Activated T-helper 1 cell treated with anti-CD3 and anti-CD28 coated beads, Interleukin-2, amount 50 U/mL, for 16 hours (primary cell): ENCODE measurements at places on chromosomes 6 and 20.
A peak's percentile ranks its signal among the peaks of the same experiment; 100 is the strongest.

DNA sequence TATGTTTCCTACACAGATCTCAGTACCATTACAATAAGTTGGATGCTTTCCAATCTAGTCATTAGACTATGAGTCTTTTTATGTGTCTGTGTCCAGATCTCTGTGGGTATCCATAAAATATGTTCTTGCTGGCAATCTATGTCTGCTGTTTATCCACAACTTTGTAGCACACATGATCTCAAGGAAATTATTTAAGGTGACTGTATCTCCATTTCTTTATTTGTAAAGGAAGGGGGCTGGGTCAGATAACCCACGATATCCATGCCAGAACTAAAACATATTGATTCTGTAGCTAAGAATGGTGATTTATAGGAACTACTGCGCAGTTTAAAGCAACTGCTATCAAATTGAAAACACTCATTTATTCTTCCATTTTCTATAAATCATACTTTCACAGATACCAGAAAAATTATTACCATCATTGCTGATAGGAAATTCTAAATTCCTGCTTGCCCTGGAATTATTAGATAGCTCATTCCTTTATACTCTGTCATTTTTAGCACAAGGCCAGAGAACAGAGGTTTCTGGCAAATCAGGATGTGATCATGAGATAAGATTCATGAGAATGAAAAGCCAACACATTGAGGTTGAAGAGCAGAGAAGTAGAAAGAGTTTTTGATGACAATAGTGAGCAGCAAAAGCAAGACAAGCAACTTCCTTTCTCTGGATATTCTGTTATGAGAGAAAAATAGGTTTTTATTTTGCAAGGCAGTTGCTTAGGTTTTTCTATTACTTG lies 851.4 kb upstream of the CITED2 start:
- no peak for DNase-seq

DNA sequence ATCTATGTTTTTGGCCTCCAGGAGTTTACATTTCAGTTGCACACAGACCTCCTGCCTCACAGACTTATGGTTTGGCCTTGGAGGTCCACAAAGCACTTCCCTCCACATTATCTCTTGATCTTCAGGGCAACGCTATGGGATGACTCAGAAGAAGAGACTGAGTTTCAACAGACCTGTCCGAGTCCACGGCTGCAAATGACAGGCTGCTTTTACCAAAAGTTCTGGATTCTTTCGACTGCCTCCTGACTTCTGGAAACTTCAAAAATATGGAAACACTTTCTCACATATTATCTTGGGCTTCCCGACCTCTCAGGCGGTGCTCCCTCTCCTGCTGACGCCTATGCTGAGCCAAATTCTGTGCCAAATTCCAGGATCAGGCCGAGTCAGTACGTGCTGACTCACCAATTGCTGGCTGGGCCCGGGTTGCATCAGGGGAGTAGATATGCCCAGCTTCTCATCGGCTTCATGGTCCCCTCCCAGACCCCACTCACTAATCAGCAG lies 190.2 kb downstream of the BMP7 start:
- no peak for DNase-seq

- DNase-seq = no peak
Measured at GRCh38 chr6:44094403-44095242, 32.6 kb downstream of the MRPL14 start.

DNA sequence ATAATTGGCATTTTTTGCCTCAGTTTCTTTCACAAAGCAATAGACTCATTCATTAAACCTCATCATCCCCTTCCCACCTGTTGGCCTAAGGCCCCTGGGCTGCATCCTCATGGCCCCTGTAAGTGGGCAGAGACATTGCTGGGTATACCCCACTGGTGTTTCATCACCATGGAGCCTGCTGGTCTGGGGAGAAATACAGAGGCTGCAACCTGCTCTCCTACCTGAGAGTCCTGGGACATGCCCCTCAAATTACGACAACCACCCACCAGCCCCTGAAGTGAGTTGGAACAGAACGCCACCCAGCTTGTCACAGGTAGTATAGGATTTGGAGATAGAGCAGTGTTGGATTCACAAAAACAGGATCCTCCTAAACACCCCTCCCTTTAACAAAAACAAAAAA lies 190.8 kb downstream of the ANKRD60 start:
- DNase-seq = no peak

- no peak for DNase-seq
Measured at GRCh38 chr6:112202639-112203341, 51.6 kb downstream of the LAMA4 start.

DNA sequence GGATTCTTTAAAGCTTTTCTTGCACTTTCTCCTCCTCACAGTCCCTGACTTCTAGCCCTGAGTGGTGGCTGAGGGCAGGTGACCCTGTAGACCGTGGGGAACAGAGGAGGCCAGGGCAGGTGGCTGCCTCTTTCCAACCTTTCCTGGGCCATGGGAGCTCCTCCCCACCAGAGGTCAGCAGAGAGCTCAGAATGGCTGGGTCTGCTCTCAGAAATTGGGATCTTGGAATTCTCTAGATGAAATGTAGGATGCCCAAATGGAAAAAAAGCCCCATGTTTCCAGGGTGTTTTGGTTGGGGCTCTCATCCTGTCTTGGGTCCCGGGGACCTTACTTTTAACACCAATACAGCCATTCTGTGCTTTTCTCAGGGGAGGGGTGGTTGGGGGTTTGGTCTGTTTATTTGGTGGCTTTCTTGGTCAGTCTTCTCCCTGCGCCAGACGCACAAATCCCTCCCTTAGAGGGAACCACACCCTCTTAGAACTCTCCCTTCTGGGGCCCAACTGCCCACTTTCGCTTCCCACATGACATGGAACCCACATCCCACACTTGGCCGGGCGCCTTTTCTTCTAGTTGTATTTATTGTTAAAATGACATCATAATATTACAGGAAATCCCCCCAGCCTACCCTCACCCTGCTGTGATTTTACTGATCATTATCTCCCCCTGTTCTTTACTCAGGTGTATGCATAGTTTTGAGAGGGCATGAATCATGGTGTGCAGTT lies 17.9 kb downstream of the GNAS start:
- no peak for DNase-seq

DNA sequence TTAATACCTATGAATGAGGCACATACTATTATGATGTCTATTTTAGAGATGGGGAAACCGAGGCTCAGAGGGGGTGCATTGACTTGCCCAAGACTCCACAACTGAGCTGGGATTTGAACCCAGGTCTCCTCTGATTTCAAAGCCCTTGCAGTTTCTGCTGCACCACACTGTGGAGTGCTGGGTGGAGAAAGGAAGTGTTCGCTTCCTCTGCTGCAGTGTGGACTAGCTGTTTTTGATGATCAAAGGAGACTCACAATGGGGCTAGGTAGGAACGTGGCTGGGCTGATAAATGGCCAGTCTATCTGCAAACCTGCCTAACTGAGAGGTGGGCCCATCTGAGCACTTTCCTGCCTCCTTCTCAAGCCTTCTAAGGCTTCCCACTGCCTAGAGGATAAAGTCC lies 87.2 kb downstream of the CD40 start:
- DNase-seq = no peak

- peak; percentile 6 for DNase-seq
Measured at GRCh38 chr6:17086469-17086868, 15.4 kb upstream of the STMND1 start.

DNA sequence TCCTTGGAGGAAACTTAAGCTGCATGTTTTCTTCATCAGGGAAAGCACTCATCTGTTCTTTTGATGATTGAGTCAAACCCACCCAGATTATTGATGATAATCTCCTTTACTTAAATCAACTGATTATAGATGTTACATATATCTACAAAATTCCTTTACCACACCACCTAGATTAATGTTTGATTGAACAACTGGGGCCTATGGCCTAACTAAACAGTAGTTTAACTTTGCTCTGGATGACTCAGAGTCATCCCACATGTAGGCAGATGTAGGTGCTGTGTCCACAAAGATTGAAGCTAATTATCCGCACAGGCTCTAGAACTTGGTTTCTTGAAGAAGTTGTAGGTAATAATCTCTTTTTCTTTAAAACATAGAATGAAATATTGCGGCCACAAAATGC lies 42.2 kb downstream of the PKIB start:
- no peak for DNase-seq

DNA sequence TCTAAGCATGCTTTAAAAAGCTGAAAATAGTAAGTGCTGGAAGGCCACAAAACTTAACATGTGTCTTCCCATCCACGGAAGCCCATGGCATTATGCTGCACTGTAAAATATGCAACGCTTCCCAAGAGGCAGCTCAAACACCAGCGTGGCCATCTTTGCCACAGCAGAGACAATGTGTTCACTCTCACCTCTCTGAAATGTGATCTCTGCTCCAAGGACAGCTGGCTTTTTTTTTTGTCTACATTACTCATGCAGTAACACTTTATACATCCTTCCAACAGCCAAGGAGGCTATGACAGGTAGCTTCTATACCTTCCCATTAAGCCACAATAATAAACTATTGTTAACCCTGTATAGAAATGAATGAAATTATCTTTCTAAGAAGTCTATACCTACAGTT lies 49.2 kb downstream of the BLOC1S5 start:
- no peak for DNase-seq

DNA sequence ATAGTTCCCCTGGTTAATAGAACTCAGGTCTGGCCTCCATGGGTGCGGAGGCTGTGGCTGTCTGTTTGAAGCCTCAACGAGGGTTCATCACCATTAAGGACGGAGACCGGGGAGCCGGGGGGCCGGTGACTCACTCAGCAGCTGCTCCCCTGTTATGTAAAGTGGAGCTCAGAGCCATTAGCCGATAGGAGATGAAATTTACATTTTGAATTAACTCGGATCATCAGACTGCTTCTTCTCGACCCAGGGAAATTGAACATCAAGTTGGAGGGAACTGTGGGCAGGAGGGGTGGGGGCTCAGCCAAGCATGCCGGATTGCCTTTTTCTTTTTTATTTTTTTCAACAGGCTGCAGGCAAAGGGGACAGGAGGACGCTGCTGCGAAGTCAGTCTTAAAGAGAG lies 12.3 kb downstream of the PCK1 start:
- no peak for DNase-seq

GRCh38 chr6:73548458-73549446 lies 27.9 kb upstream of the EEF1A1 start:
- DNase-seq = no peak

DNA sequence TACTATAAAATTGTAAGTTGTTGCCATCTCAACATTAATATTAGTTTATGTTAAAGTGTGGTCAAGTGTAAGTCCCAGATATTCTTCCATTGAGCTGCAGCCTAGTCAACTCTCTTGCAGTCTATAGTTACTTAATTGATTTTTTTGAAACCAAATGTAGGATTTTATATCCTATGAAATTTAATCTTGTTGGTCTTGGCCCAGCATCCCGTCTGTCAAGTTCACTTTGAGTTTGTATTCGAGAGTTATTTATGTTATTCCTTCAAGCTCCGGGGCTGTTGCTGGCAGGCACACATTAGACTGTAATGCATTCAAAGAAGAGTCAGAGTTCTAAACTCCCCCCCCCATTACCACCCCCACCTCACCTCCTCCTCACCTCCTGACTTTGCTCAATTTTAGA lies 71.0 kb upstream of the SPACA1 start:
- DNase-seq = no peak

- no peak for DNase-seq
Measured at GRCh38 chr6:45116714-45117410, 211.3 kb upstream of the RUNX2 start.

- no peak for DNase-seq
Measured at GRCh38 chr6:170075659-170076223, 215.1 kb downstream of the DLL1 start.

GRCh38 chr6:87277123-87277522 lies 45.3 kb upstream of the SMIM8 start:
- DNase-seq = no peak

GRCh38 chr6:157763129-157763903 lies 59.7 kb upstream of the SNX9 start:
- no peak for DNase-seq
